ENCODE measurements at places on chromosomes 7 and 10. TPM values are rescaled to one million over a fixed set of nuclear protein-coding genes. Genes with fewer than 3 reads are reported as not detected.

GRCh38 chr7:45592230-45592991 is 18.2 kb downstream of the ADCY1 start:
- no peak for DNase-seq

- no peak for DNase-seq
Observed at GRCh38 chr10:95831076-95831475, 75.1 kb downstream of the ENTPD1 start.

GRCh38 chr10:72466018-72466417 is 111.3 kb upstream of the DNAJB12 start:
- DNase-seq: peak; percentile 56

DNA sequence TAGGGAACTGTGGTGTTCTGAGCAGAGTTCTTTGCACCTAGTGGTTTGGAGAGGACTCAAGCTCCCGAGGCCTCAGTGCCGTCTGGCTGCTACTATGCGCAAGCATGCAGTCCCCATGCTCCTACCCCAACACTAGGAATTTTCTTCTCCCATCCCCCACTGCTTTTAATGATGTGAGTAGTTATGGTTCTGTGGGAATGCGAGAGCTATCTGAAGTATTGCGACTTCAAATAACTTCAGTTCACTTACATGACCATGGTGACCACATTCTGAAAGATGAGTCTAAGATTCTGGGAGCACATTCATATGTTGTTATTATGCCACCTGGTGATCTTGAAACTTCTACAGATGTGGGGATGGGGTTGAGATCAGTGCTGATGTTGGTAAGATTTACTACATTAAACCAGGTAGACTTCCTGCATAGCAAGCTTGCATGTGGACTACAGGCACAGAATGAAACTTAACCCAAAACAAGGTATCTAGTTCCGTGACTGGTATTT is 24.6 kb downstream of the HTR5A start:
- DNase-seq: no peak

DNA sequence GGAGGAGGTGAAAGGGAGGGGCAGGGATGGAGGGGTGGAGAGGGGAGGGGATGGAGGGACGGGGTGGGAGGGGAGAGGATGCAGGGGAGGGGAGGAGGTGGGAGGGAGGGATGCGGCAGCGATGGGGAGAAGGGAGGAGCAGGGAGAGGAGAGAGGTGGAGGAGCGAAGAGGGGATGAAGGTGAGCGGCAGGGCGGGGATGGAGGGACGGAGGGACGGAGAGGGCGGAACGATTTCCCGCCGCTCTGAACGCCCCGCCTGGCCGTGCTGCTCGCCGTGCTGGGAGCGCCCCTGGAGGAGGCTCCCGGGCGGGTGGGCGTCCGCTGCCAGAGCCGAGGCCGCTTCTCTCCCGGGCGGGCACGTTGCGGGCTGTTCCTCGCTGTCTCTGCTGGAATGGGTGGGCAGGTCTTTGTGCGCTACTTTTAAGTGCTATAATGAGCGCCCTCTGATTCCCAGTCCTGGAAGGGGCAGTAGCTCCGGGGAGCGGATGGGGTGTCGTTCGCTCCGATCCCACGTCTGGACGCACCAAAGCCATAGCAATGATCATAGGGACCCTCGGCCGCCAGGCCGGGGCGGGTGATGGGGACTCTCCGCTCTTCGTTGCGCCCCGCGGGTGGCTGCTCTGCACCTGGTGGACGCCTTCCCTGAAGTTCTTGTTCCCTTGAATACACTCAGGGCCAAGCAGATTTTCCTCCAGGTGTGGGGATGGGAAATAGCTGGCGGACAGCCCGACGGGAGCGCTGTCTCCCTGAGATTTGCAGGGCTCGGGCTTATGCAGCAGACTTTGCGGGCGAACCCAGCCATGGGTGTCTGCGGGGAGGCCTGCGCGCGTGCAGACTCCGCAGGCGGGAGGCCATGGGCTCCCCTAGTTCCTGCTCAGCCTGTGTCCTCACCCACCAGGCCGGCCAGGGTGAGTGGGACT is 81.1 kb upstream of the CPXM2 start:
- DNase-seq: no peak

DNA sequence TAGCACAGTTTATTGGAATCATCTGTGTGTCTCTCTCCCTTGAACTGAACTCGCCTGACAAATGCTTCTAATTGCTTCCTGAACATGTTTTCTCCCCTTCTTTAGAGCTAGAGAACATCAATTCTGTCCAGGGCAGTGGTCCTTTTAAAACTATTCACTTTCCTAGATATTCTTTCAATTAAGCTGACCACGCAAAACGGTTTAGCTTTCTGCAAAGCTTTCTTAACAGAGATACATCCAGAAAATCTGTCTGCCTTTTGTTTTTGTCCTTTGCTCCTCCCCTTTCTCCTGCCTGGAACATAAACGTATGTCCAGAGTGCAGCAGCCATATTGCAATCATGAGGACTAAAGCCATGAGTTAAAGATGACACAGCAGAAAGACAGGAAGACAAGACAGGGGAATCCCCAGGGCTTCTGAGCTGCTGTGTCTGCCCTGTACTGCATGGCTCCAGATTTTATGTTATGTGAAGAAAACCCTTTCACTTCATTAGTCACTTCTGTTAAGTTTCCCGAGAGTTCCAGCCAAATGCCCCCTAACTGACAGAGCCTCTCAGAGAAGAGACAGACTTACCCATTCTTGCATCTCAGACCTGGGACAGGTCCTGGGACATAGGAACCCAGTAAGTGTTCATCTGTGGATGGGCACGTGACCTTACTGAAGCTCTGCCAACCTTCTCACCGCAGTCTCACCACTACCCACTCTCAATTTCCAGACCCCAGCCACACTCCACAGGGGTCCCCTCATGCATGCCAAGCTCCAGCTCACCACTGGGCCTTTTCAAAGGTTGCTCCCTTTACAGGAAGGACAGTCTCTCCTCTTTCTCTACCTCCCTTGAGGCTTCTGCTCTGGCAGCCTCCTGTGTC is 35.0 kb upstream of the CPXM2 start:
- DNase-seq: peak; percentile 53

CRTAC1 gene
- total RNA-seq: not detected

DNA sequence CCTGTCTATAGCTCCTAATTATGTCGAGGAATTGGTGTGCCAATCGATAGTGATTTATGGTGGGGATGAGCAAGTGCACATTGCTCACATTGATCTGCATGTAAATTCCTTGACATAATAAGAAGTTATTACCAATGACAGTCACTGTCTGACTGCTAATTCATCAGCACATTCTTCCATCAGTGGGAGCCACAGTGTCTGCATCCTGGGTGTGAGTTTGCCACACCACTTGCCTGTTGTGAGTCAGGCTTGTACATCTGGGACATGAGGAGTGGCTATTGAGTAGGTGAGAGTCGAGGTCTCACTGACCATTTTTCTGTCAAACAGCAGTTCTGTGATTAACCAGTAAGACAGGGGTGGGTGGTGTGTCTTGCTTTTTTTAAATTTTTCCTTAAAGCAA is 263.4 kb downstream of the LRMDA start:
- DNase-seq: no peak

DNA sequence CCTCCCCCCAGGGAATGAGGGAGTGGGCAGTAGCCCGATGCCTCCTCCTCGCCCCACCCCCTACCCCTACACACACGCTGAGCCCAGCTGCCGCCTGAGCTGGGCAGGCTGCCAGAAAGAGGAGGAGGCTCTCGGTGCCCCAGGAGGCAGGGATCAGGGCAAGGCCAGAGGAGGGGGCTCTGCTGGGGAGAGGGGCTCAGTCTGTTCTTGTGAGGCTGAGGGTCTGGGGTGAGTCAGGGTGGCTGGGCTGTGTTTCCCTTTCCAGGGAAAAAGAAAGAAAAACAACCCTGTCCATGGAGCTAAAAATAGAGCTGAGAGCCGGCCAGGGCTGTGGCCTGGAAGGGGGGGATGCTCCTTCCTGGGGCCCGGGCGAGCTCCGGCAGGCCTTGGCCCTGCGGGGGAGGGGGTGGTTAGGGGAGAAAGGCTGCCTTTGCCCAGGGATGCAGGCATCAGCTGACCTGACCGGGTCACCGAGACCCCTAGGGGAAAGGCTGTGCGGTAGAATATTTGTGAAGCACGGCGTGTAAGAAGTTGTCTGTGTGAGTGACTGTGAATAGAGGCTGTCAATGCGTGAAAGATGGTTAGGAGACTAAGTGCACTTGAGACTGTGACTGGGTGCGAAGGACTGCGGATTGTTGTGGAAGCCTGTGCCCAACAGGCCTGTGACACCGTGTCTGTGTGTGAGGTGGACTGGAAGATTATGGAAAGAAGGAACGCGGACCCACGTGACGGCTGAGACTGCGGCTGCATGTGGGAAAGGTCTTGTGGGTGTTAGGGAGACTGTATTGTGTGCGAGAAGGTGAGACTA is 1.2 kb upstream of the LZTS2 start:
- peak; percentile 74 for DNase-seq

KCND2 gene
- 0.17 TPM for total RNA-seq

CHST15 gene
- total RNA-seq: 47.3 TPM

SRGN gene
- total RNA-seq: 1.0 TPM

STOX1 gene
- 0.07 TPM for total RNA-seq

- DNase-seq: no peak
Observed at GRCh38 chr7:77202481-77202976, 2.9 kb upstream of the FGL2 start.

MYL7 gene
- 31.0 TPM for total RNA-seq

GRCh38 chr7:98993024-98993897 is 114.9 kb downstream of the TRRAP start:
- DNase-seq: no peak

IFRD1 gene
- total RNA-seq: 76.2 TPM

DNA sequence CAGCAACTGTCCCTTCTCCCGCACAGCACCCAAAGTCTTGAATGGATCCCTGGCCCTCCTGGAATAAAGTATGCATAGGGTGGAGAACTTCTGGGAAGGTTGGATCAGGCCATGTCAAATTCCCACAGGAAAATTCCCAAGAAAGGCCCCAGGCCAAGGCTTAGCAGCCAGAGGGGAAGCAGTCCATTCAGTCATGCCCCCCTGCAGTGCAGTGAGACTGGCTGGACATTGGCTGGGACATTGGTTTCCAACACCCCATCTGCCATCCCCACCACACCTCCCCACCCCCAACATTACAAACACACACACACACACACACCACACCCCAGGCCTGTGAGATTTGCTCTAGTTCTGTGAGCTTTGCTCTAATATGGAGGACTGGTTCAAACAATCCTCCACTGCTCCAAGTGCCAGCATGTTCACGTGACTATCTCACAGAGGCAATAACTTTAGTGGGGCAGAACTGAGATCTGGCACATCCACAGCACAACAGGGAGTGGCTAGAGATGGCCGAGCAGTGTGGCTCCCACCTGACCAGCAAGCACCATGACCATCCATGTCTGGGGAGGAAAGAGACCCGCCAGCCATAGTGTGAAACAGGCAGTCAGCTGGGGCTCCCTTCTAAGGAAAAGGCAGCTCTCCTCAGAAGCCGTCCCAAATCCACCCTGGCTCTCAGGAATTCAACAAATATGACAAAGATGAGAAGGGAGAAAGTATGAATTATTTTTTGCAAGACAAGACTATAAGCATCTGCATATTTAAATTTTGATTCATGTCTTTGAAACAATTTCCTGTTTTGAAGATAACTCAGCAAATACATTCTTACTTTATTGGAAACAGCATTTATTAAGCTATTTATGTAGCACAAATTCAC is 6.7 kb upstream of the FAM170B start:
- no peak for DNase-seq

CNPY1 gene
- 0.16 TPM for total RNA-seq

DNA sequence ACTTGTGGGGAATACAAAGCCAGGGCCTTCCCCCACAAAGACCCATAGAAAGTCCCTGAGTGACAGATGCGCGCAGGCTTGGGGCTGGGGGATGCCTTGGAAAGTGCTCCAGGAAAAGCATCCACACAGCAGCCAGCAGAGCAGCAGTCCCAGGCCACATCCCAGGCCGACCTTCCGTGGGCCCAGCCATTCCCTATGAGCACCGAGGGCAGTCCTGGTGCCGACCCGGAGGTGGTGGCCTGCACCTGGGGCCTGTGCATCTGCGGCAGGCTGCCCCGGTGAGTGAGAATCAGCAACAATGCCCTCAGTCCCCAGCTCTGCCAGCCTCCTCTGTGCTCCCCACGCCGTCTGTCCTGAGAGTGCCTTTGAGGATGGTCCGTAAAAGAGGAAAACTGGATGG is 26.4 kb downstream of the ASB13 start:
- no peak for DNase-seq

GRCh38 chr7:112951070-112951469 is 135.6 kb downstream of the GPR85 start:
- no peak for DNase-seq

DNA sequence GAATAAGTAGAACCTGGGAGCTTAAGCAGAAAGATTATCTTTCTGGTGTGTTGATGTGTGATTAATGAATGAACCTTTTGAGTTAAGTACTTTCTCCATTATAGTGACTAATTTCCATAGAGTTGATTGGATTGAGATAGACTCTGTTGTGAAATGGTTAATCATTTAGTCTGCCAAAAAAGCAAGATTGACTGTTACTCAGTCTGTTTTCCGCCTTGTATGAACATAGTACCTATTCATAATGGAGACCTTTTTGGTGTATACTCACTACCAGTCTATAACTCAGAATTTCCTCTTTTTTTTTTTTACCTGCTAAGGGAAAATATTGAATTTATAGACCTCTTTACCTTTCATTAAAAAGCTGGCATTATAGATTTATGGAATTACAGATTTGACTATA is 14.4 kb upstream of the NPVF start:
- DNase-seq: no peak

GRCh38 chr10:43260117-43260761 is 6.6 kb downstream of the RASGEF1A start:
- DNase-seq: peak; percentile 17

OPN1SW gene
- not detected for total RNA-seq

- DNase-seq: no peak
Observed at GRCh38 chr10:77978360-77978759, 51.0 kb downstream of the POLR3A start.

DNA sequence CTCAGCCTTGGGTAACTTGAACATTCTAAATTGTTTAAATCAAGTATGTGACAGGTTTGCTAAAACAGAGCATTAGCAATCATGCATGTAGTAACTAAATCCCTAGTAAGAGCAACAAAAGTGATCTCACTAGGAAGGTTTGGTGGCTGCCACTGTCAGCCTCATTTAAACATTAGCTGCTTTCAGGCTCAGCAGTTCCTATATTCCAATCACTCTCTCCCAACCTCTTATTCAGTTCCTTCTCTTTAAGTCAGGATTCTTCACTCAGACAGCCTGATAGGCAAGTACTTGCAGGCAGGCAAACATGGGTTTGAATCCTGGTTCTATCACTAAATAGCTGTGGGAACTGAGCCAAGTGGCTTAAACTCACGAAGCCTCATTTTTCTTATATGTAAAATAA is 3.6 kb downstream of the CREB3L2 start:
- DNase-seq: no peak

GRCh38 chr7:92763636-92764423 is 72.5 kb downstream of the CDK6 start:
- DNase-seq: peak; percentile 97

DNA sequence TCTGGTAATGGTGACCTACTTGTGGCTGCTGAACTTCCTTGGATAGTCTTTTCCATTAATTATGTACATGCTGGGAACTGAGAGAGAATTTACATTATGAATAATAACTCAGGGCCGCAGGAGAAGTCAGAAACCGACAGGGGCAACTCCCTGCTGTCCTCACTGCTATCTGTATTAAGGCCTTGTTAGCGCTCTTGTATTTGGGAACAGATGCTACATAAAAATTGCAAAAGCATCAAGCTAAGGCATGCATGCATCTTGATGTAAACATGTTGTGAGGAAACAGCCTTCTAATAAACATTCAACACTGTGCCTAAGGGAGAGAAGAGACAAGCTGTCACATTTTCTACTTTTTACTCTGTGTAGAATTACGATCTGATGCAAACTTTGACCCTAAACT is 158.4 kb downstream of the PARD3 start:
- DNase-seq: no peak

Data from mammary epithelial cell (primary cell).